ENCODE measurements at places on chromosomes 4 and X.

DNA sequence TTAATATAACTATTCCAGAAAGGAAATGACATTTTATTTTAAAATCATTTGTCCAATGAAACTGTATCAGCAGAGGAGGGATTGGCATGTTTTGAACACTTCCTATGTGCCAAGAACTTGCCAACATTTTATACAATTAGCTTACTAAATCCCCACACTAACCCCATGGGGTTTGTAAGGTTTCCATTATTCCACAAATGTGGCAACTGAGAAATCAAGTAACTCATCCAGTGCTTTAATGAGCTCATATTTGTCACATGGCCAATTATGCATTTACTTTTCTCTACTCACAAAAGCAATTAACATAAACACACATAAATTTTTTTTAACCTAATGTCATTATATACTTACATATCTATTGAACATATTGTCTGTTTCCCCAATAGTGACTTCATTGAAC, 37.3 kb downstream of the MANBA start:
- no peak for DNase-seq

- no peak for DNase-seq
Measured at GRCh38 chr4:79476196-79476595, 68.2 kb upstream of the GK2 start.

DNA sequence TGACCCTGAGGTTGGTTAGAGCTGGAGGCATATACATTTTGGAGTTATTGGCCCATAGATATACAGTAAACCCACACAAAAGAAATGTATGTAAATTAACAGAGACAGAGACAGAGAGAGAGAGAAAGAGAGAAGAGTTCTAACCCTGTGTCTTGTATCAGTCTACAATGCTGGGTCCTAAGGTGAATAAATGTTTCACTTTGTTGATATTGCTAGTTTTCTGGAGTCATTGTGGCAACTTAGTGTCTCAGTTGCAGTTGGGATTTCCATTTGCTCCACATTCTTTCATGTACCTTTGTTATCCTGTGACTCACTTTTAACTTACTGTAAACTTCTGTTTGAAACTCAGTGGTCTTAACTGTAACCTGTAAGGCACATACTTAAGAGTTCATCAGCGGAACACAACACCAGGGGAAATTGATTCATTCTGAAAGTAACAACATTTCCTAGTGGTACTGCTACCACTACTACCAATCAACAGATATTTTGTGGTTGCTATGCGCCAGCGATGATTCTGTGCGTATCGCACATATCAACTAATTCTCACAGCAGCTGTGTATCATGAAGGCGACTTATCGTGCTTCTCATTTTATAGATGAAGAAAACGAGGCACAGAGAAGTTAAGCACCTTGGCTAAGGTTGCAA, 38.5 kb upstream of the ETDA start:
- DNase-seq: no peak

DNA sequence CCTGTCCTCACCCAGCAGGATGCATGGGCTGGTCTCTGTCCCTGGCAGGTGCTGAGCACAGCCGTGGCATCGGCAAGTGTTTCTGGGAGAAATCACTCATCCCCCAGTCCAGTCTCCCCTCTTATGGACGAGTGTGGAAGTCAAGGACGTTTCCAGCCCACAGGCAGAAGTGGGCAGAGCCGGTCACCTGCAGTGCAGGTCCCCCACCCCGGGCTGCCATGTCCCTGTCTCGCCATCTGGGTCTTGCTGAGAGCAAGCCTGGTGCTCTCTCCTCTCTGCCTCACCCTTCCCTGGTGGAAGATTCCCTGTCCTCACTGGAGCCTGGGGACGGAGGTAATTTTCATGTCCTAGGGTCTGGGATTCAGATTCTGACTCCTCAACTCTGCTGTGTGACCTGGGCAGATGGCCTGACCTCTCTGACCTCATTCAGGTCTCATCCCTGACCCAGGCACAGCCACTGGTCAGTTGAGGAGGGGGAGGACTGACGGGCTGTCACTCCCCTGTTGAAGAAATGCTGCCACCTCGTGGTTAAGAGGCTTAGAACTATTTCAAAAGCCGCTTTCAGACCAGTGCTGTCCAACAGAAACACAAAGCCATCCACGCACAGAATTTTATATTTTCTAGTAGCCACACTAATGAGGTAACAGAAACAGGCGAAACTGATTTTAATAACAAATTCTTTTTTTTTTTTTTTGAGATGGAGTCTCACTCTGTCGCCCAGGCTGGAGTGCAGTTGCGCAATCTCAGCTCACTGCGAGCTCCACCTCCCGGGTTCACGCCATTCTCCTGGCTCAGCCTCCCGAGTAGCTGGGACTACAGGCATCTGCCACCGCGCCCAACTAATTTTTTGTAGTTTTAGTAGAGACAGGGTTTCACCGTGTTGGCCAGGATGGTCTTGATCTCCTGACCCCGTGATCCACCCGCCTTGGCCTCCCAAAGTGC, 1.8 kb downstream of the CPZ start:
- no peak for DNase-seq

DNA sequence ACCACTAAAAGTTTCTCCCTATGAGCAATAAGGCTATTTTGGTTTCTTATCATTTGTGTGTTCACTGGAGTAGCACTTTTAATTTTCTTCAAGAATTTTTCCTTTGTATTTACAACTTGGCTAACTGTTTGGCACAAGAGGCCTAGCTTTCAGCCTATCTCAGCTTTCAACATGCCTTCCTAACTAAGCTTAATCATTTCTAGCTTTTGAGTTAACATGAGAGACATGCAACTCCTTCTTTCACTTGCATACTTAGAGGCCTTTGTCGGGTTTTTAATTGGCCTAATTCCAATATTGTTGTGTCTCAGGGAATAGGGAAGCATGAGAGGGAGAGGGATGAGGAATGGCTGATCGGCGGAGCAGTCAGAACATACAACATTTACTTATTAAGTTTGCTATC, 349.8 kb downstream of the OPHN1 start:
- DNase-seq: no peak

- no peak for DNase-seq
Measured at GRCh38 chr4:119206178-119206577, 6.3 kb upstream of the USP53 start.

GRCh38 chr4:2576290-2576689, 39.8 kb downstream of the FAM193A start:
- DNase-seq: no peak

DNA sequence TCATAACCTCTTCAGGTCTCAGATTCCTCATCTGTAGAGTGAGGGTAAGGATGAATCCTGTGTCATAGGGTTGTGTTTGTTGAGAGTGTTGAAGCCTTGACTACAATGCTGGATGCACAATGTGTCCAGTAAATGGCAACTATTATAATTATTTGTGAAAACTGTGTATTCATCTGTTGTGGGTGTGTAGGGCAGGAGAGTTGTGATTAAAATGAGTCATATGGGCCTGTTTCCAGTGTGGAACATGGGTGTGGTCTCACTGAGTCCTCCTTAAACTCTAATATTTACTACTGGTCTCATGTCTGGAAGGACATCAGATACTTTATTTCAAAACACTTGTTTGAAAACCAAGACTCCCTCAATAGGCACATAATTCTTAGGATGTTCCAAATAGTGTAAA, 208.5 kb upstream of the CASK start:
- DNase-seq: no peak

GRCh38 chrX:38618180-38618579, 56.8 kb downstream of the TSPAN7 start:
- DNase-seq: no peak
